ENCODE measurements at places on chromosomes 4 and X.

GRCh38 chr4:111631215-111631999, 513.8 kb upstream of the FAM241A start:
- DNase-seq = no peak

DNA sequence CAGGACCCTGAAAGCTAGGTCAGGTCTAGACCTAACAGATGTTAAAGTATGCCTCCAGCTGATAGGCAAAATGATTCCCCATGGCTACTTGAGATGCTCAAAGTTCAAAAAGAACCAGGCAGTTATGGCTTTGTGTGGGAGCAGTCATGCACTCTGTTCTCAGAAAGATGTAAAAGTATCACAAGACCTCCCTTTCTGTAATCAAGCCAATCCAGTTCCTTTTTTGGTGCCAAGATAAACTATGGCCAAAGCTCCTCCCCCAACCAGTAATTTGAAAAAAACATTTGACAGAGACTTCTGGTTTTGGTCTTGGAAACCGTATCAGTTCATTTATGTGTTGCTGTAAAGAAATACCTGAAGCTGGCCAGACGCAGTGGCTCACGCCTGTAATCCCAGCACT, 340.9 kb downstream of the CHIC1 start:
- no peak for DNase-seq

- peak; percentile 76 for DNase-seq
Observed at GRCh38 chr4:15779306-15779705, 1.2 kb downstream of the CD38 start.

DNA sequence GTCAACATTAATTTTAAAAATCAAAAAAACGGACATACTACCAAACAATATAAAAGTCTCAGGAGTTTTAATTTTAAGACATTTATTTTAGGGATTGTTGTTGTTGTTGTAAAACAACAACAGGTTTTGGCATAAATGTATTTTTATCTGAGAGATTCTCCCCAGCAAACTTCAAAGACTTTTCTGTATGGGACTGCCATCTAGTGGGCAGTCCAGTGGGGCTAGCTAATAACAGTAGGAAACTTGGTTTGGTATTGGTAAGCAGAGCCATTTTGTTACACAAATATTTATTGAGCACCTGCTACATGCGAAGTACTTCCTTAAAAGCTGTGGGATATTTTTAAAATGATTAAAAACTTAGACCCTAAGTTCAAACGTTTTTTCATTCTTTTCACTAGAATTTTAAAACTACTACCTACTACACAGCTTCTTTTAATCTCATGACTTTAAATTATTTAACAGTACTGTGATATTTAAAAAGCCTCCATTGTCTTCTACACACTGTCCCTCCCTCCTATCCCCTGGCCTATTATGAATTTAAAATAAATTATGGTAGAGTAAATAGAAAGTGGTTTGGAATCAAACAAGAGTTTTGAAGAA, 1028.4 kb upstream of the INTU start:
- DNase-seq = no peak

DNA sequence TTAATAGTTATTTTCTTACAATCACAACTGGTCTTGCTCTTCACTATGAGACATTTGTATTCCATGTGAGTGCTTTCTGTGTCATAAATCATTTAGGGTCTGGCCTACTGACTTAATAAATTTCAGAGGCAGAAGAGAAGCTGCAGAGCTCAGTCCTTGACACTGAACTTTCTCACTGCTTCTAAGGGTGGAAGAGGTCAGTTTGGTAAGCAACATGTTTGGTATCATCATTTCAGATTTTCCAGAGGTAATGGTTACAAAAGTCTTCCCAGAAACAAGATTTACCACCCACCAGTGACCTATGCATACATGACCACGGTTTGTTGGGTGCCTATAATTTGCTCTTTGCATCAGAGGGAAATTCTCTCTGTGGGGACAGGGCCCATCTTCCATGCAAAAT, 148.6 kb downstream of the NR3C2 start:
- no peak for DNase-seq

GRCh38 chrX:54721424-54721823, 76.6 kb downstream of the ITIH6 start:
- DNase-seq = no peak

DNA sequence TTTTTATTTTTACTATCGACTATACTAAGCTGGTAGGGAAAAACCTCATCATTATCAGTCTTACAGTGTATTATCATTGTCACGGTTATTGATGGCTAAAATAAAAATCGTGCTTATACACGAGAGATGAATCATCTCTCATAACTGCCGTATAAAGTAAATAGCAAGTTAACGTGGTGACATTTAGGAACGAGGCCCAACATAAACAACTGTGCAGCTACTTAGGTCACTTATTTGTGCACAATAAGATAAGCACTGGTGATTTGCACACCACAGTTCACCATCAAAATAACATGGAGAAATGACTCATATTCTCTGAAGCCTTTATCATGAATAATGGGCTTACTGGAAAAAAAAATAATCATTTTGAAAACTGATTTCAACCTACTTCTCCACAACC, 482.0 kb upstream of the TENM3 start:
- no peak for DNase-seq

- DNase-seq = no peak
Observed at GRCh38 chr4:76787898-76788297, 110.0 kb downstream of the SOWAHB start.

GRCh38 chr4:43776371-43776770, 672.2 kb downstream of the KCTD8 start:
- DNase-seq = no peak

DNA sequence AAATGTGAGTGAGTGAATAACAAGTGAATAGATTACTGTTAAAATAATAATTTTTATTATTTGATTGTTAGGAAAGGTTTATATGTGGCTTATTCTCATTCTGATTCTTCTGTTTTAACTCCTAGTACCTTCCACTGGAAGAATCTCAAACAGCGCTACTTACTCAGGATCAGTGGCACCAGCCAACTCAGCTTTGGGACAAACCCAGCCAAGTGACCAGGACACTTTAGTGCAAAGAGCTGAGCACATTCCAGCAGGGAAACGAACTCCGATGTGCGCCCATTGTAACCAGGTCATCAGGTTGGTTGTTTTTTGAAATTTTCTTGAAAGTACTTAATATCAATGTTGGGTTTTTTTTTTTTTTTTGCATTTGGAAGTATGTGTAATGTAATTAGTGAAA, 117.6 kb upstream of the BMPR1B start:
- DNase-seq = no peak

GRCh38 chrX:109830704-109831206, 97.7 kb upstream of the ACSL4 start:
- DNase-seq = no peak

DNA sequence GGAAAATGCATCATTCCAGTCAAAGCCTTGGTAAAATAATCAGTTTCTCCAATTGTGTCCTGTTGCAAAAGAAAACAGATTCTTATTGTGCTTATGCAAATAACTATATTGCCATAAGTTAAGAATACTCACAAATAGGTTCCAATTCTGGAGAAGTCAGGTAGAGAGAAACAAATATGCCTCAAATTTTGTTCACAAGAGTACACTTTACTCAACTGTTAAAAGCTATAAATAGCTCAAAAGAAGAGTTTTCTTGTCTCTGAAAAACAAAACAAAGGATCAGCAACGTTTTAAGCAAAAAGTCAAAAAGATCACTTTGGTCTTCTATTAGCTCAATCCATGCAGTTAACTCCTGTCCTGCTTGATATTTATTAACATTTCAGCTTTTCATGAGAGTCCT, 21.9 kb downstream of the SYTL5 start:
- DNase-seq = no peak

- peak; percentile 79 for DNase-seq
Observed at GRCh38 chr4:7295911-7296660, 103.7 kb downstream of the SORCS2 start.

GRCh38 chr4:118842055-118842454, 6.1 kb upstream of the SEC24D start:
- DNase-seq = no peak

GRCh38 chr4:87257523-87257922, 37.1 kb upstream of the KLHL8 start:
- no peak for DNase-seq

DNA sequence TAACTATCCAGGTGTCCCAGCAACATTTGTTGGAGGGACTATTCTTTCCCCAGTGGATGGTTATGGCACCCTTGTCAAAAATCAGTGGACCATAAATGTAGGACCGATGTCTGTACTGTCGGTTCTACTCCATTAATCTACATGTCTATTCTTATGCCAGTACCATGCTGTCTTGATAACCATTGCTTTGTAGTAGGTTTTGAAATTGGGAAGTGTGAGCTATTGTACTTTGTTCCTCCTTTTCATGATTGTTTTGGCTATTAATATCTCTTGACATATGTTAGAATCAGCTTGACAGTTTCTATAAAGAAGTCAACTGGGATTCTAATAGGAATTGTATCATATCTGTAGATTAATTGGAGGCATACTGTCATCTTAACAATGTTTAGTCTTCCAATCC, 112.7 kb downstream of the HNRNPD start:
- no peak for DNase-seq

- DNase-seq = no peak
Observed at GRCh38 chrX:123603491-123603890, 129.4 kb downstream of the THOC2 start.

- DNase-seq = no peak
Observed at GRCh38 chrX:147875866-147876596, 35.7 kb upstream of the FMR1 start.

- DNase-seq = no peak
Observed at GRCh38 chr4:152189451-152190179, 346.3 kb downstream of the FBXW7 start.

GRCh38 chrX:24410514-24411189, 50.2 kb downstream of the SUPT20HL1 start:
- no peak for DNase-seq

DNA sequence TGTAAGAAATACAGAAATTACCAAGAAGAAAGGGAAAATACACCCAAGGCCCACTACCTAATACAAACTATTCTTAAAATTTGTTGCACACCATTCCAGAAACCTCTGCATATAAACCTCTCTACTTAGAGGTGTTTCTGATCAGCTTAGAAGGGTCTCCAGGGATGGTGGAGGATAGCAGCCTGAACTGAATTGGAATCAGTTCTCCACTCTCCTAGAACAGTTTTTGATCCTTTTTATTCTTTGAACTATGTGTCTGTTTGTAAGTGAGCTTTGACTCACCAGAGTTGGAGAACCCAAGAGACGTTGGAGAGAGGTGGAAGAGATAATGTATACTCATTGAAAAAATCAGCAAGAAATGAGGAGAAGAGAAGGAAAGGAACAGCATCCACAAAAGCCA, 96.6 kb upstream of the OTUD4 start:
- no peak for DNase-seq

DNA sequence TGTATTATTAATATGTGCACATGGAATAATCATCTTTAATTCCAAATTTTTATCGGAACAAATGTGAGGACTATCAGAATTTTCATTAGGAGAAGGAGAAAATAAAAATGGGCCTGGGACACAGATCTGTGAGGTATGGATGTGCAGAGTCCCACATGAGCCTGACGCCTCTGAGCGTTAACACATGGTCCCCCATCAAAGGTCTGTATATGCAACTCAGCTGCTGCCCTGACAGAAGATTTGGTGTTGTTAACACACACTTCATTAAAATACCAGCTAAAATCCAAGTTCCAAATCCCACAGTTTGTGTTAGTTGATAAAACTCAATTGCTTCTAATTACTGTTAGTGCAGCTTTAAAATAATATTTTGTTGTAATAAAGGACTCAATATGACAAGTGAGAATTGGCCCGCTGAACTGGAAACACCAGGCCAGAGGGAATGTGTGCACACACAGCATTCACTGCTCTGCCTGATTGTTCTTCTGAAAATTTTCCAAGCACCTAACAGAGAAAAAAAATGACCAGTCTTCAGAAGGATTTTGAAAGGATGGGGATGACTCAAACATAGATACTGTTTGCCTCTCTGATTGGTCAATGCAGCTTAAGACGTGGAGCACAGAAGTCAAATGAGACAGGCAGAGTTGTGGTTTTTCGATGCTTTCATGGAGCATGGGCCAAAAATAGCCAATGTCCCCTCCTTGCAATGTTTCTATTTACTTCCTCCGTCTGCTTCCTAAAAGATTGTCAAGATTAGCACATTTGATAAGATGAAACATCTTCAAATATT, 266.6 kb downstream of the NKX6-1 start:
- no peak for DNase-seq

- DNase-seq = no peak
Observed at GRCh38 chr4:171017593-171017992, 795.6 kb upstream of the GALNTL6 start.

All from H7 (cell line).